ENCODE measurements at places on chromosomes 2 and 18.

DNA sequence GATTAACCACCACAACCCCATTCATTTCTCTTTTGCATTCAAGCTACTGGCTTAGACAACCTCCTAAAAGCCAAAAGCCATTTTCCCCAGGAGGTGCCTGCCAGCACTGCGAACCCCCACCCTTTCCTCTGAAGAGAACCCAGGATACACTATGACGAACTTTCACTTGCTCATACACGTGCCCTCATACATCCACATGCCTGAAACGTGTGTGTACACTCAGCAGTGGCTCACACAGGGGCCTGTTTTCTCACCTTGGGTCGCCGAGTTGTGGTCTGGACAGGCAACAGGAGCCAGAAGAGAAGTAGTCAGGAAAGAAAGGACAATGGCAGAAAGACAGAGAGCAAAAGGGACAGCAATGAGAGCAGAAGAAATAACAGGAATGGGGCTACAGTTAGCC is 7.4 kb downstream of the DCTN1 start:
- no peak for DNase-seq

- DNase-seq = no peak
Measured at GRCh38 chr2:223365158-223365679, 236.9 kb downstream of the SCG2 start.

DNA sequence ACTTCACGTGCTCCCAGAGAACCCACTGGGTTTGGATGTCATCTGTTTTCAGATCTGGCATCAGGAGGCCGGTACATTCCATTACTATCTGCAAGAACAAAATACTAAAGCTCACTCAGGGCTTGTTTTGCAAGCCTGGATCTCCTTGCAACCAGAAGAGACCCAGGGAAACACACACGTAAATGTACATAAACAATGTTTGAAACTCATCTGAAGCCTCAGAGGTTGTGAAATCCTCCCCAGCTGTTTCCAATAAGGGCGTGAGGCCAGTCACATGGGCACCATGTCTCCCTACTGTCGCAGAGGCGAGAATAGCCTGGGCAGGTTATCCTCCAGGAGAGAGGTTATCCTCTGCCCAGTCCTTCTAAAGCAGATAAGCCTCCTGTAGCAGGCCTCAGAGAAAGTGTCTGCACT is 186.9 kb downstream of the GFPT1 start:
- DNase-seq = no peak

DNA sequence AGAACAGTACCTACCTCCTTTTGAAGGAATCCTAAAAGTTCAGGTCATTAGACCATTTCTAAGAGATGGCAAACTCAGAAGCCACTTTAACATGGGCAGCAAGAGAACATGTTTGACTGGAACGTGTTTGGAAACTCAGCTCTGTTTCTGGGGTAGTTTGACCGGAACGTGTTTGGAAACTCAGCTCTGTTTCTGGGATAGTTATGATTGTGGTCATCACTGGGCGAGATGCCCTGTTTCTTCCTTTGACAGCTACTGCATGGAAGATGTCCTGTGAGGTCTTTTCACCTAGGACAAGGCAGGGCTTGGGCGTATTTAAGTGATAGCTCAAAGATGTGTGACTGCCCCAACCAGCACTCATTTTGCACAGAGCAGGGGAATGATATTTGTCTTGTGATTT is 19.9 kb upstream of the SERPINB13 start:
- no peak for DNase-seq

- DNase-seq = no peak
Measured at GRCh38 chr2:216533609-216534008, 35.0 kb downstream of the RPL37A start.

DNA sequence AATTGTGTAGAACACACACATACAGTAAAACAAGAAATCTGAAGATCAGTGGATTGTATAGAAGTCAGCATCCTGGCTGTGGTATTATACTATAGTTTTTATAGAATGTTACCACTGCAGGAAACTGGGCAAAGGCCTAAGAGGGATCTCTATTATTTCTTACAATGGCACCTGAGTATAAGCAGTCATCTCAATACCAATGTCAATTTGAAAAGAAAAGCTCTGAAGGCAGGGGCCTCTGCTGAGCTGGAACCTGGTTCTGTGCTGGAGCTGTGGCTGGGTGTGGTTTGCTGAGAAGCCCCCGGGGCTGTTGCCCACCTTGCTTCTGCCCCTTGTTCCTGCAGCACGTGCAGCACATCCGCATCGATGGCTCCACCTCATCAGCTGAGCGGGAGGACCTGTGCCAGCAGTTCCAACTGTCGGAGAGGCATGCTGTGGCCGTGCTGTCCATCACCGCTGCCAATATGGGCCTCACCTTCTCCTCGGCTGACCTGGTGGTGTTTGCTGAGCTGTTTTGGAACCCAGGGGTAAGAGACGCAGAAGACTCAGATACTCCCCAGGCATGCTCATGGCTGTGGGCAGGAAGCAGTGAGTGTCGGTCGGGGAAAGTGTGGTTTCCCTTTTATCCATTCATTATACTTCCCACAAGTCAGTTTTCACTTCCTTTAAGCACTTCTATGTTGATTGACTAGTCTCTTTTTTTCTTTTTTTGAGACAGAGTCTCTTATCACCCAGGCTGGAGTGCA is 23.5 kb upstream of the RPL37A start:
- DNase-seq = no peak

- DNase-seq = no peak
Measured at GRCh38 chr2:197304556-197305011, 6.0 kb downstream of the ANKRD44 start.

DNA sequence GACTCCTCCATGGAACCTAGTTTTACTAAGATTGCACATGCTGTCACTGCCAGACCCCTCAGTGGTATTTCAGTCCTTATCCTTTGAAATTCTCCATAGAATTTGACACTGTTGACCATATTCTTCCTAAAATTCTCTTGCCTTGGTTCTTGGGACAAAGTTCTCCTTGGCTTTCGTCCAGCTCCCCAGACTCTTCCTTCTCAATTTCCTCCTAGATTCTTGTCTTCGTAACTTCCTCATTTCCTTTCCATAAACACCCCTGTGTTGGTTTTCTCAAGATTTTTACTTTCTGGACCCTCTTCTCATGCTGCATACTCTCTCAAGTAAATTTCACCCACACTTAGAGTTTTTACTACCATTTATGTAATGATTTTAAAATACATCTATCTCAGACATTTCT is 96.6 kb upstream of the TWSG1 start:
- DNase-seq = no peak

DNA sequence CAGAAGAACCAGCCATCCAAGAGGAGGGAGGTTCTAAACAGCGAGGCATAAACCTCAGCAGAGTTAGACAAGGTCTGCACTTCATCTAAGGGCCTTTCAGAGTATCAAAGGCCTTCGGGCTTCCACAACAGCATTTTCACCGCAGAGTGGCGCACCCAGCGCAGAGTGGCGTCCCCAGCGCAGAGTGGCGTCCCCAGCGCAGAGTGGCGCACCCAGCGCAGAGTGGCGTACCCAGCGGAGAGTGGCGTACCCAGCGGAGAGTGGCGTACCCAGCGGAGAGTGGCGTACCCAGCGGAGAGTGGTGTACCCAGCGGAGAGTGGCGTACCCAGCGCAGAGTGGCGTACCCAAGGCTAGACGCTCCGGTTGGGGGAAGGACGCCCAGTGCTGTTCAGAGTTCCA is 137.9 kb downstream of the ZNF516 start:
- DNase-seq = no peak

DNA sequence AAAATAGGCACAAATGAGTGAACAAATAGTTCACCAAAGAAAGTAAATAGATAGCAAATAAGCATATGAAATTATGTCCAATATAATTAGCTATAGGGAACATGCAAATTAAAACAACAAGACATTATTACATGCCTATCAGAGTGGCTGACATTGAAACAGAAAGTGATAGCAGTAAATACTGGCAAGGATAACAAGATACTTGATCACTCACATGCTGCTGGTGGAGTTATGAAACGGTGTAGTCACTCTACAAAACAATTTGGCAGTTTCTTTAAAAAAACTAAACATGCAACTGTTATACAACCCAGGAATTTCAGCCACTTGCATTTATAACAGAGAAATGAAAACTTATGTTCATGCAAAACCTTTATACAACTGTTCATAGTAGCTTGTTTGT is 439.2 kb upstream of the ACVR2A start:
- DNase-seq = no peak

- no peak for DNase-seq
Measured at GRCh38 chr2:64979744-64980143, 9.5 kb upstream of the SLC1A4 start.

DNA sequence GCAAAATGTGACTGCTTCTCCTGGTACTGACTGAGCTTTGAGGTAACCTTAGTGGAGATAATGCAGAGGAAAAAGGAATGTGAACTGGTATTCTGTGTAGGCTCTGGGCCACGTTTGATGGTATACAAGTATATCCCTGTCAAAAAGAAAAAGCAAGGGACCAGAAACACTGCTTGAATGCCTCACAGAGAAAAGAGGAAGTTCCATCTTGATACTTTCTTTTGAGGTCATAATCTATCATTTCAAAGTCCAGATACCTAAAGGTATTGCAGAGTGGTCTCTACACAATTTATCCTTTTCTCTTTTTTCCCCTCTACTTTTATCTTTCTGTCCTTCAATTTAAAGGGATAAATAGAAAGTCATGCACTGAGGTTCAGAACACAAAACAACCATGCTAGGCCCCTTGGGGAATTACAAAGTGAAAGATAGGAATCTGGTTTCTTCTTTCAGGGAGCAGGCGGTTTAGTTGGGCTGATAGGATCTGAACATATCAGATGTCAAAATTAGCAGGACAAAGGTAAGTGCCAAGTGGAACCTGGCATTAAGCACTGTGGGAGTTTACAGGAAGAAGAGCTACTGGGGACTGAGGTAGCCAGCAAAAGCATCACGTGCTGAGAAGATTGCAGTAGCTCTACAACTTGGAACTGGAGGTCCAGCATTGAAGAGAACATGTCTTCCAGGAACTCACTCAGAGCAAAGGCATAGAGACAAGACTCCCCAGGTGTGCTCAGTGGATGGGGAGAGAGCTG is 121.2 kb downstream of the LYPD6 start:
- DNase-seq = no peak

DNA sequence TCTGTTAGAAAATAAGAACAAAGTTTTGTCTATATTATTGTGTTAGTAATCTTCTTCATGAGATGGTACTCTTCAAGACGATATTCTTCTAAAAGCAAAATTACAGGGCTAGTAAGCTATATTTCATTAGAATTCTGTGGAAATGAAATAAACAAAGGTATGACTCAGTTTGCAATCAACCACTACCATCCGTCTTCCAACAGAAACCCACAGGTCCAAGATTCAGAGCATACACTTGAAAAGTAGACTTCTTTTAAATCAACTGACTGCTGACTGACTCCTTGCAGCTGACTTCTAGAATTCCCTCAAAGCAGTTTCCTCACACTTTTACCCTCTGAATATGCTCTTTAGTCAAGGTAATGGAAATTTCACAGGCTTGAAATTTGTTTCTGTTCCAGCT is 193.7 kb downstream of the GCA start:
- DNase-seq = no peak

- no peak for DNase-seq
Measured at GRCh38 chr2:191696001-191696400, 18.1 kb downstream of the NABP1 start.

DNA sequence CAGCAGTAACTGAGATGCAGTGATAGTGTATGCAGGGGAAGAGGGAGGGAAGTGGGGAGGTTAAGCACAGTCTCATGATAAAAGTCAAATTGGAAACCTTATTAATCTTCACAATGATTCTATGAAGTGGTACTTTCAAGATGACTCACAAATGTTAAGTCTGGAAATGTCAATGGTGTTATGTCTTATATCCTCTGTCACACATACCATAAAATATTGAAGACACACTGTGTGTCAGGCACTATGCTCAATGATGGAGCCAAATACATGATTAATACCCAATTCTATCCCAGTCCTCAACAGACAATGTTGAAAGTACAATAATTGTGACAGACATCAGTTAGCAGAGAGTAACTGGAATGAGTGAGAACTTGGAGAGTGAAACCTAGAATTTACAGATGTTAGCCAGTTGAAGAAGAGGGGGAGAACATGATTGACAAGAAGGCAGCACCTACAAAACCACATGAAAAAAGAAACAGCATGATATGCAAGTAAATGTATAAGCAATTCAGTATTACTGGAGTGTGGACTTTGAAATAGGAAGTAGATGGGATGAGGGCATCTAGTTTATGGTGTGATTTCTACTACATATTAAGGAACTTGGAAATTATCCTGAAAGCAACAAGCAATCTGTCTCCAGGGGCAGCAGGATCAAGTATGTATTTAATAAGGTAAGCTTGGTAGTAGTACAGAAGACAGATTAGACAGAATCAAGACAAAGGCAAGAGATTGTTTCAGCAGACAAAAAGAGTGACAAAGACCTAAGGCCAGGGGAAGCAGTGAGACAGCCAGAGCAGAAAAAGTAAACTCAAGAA is 107.6 kb downstream of the STRN start:
- DNase-seq = no peak

GRCh38 chr18:77320971-77321559 is 71.4 kb downstream of the GALR1 start:
- DNase-seq = no peak

DNA sequence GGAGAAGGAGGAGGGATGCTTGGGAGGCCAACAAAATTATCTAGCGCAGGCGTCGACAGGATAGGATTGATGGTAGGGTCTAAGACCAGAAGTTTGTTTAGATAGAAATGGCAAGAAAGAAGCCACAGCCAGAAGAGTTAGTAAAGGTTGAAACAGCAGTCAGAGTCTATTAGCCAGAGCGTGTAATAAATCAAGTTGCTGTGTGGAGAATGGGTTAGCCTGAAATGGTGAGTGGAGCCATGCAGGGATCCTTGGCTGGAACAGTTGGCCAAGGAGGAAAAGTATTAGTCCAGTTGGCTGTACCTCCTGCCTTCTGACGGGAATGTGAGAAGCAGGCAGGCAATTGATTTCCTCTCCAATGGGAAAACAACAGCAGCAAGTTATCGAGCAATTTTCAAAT is 190.7 kb upstream of the CCDC68 start:
- no peak for DNase-seq

GRCh38 chr2:239688840-239689239 is 288.0 kb upstream of the HDAC4 start:
- no peak for DNase-seq

DNA sequence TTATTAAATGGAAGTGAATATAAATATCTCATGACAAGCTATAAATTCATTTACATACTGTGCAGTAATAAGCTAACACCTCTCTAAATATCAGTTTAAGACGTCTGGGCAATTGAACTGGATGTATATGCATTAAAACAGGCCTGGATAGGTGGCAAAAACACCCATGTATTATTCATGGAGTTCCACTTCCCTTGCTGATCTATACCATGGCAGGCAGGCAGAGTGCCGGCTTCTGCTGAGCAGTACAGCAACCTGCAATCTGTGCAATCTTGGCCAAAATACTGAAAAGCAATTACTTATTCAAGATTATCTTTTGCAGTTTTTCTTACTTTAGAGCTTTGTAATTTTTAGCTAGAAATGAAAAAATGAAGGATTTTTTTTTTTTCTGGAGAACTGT is 112.1 kb upstream of the PIEZO2 start:
- no peak for DNase-seq

GRCh38 chr2:216637472-216637871 is 4.3 kb downstream of the IGFBP2 start:
- no peak for DNase-seq

Measured in activated T-helper 1 cell treated with anti-CD3 and anti-CD28 coated beads, Interleukin-2, amount 50 U/mL, for 16 hours (primary cell).